Left colon (tissue), 2 donors: ENCODE measurements at places on chromosomes 13 and 19.

GRCh38 chr19:15871570-15871969 is 26.3 kb downstream of the CYP4F2 start:
- DNase-seq = peak; percentile 40

- DNase-seq = no peak
Observed at GRCh38 chr13:76239031-76239680, 603.0 kb downstream of the LMO7 start.

DNA sequence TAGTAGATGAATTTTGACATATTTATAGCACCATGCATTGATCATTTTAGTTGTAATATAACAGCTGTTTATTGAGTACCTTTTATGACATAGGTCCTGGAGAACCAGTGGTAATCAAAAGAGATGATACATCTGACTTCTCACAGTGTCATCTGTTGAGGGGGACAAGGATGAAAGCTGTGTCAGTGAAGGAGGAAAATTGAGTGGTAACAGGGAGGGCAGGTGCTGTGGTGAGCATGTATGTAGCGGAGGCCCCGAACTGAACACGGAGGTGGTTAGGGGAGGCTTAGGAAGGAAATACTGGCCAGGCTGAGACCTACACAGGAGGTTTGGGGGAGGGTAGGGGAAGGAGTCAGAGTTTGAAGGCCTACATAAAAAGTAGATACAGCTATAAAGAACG is 199.7 kb downstream of the GGACT start:
- DNase-seq = no peak

GRCh38 chr13:43058318-43058674 is 34.9 kb downstream of the DNAJC15 start:
- peak; percentile 51 for DNase-seq

DNA sequence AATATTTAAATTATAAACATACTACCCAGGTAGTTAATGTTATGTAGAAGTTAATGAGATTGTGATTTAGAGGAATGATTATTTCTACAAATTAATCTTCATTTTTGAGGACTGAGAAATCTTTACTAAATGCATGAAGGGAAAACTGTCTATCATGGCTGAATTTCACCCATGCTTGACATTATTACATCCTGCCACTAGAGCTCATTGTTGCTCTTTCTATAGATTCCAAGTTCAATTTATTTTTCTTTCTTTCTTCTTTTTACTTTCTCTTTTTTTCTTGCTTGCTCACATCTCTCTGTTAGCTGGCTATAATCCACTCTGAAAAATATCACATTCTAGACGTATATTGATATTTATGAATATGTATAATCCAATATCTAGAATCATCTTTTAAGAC is 505.0 kb upstream of the KLHL1 start:
- DNase-seq = no peak

GRCh38 chr19:13100031-13100588 is 2.5 kb downstream of the LYL1 start:
- no peak for DNase-seq

DNA sequence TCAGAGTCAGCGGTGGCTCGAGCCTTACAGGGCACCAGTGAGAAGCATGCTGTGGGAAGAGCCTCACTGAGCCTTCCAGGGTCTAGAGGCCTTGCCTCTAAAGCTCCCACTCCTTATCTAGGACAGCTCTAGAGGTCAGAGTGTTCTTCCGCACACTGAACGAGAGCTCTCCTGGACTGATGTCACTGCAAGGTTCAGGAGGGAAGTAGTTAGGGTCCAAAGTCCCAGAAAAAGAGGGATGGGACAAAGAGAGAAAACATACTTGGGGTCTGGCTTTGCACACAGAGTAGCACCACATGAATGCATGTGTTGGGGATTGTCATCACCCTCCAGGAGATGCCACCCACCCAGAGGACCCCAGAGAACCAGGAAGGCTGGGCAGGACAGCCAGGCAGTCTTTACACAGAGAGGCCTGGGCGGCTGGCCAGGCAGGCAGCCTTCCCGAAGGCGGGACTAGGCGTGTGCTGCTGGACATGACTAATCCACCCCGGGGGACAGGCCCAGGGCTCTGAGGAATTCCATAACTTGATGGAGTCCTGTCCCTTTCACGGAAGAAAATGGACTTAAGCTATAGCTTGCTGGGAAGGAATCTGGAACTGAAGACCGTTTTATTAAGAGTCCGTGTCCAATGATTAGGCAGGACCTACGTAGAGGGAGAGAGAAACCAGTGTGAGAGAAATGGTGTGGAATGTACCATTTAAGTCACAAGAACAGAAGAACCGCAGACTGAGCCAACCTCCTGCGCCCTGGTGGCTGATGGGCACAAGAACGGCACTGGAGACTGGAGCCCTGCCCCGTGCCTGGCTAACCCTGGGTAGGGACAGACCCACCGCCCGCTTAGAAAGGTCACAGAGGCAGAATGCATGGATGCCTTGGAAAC is 16.6 kb upstream of the EPHX3 start:
- peak; percentile 62 for DNase-seq

DNA sequence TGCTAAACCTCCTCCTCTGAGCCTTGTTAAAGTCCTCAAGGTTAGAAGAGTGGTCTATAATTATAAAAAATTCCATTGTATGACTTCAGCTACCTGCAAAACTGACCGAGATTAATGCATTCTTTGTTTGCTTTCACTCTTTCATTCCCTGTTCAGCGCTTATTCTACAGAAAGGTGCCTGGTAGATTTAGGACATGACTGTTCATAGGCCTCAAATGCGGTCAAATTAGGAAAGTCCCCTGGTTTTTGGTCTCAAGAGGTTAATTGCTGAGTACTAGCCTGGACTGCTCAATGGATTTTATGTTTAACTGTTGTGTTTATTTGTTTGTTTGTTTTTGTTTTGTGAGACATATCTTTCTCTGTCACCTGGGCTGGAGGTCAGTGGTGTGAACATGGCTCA is 35.4 kb downstream of the KL start:
- no peak for DNase-seq

DNA sequence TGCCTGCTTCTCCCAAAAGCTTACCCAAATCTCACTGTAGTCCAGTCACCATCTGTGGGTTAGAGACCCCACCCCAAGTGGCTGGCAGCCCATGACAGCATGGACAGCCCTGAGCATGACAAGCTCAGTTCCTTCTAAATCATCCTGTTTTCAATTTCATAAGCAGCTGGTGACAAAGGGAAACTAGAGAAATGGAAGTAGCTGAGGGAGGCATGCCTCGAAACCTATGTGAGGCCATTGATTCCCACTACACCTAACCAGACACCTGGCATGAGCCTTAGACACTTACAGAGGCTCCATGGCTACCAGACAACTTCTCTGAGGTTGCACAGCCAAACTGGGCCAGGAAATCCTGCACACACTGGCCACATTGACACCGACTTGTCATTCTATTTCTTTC is 56.2 kb downstream of the ABCC4 start:
- no peak for DNase-seq

DNA sequence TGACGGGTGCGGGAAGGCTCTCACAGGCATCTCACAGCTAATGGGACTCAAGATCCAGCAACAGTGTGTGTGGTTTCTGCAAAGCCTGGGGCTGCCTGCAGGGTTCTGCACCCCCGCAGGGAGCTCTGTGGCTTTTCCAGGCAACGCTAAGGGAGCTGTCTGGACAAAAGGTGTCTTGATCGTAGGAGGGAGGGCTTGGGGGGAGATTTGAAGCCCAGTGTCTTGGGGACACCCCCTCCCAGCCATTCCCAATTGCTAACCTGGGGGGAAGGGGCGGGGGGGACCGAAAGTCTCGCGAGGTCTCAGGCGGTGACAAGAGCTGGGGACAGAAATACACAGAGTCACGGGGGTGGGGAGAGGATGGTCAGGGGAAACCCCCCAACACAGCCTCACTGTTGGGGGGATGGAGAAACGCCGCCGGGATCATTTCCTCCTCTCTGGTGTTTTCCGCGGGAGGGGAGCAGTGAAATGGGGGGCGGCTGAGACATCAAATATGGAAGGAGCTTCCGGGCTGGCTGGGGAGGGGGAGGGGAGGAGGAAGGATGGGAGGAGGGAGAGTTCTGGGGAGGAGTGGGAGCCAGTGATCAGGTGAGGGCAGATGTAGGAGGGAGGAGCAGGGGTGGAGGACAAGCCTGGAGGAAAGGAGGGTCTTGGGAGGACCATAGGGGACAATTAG is 13.3 kb downstream of the KCNC3 start:
- no peak for DNase-seq

GRCh38 chr19:47151627-47152026 is 21.0 kb downstream of the SAE1 start:
- DNase-seq = no peak

DNA sequence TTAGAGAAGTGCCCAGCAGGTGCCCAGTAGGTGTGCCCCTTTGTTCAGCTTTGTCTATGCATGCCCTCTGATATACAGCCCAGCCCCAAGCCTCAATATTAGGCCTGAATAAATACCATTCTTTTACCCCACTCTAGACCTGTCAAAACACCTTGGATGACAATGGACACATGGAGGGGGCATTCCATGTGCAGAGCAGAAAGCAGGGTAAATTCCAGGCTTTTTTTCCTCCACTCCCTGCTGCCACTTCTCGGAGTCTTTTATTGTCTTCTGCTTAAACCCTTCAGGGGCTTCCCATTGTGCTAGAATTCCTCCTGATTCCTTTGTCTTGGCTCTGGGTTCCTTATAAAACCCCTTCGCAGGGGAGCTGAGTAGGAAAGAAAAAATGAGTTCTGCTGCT is 5.8 kb upstream of the FRY start:
- DNase-seq = no peak

- DNase-seq = no peak
Observed at GRCh38 chr13:99270518-99270917, 12.3 kb upstream of the GPR18 start.

DNA sequence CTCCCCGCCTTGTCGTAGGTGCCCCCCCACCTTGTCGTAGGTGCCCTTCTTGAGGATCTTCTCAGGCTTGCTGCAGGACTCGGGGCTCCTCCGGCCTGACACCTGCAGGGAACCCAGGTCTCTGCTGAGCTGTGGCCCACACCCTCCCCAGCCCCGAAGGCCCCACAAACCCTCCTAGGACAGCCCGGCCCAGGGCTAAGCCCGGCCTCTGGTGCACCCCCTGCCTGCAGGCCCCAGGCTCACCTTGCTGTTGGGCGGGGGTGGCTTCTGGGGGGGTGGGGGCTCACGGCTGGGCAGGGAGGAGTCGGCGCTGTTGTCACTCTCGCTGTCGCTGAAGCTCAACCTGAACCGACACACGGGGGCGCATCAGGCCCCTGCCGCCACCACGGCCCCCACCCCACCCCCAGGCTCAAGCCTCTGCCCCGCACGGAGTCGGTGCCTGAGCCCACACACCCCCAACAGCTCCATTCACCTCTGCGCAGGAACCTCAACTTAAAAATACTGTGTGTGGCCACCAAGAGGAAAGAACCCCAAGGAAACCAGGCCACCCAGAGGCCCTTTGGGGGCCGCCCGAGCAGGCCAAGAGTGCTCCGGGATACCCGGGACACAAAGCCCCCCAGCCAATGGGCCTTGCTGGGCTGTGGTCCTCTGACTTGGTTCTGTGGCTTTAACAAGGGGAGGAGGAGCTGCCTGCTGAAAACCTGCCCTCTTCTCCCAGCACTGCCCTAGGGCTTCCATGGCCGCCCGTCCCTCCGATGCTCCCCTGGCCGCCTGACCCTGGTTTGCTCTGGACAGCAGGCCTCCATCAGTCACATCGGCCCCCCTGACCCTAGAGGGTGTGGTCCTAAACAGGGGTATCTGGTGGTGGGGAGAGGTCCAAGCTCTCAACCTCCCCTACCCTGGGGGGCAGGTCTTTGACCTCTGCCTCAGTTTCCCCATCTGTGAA is 65.8 kb downstream of the MLLT1 start:
- DNase-seq = no peak

DNA sequence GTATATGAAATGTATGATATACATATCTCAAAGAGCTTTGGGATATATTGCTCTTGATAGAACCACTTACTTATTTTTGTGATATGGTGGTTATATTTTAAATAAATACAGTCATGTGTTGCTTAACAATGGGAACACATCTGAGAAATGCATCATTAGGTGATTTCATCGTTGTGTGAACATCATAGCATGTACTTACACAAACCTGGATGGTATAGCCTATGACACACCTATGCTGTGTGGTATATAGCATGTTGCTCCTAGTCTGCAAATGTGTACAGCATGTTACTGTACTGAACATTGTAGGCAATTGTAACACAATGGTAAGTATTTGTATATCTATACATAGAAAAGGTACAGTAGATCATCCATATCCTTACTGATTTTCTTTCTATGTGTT is 7.7 kb downstream of the RB1 start:
- DNase-seq = no peak

DNA sequence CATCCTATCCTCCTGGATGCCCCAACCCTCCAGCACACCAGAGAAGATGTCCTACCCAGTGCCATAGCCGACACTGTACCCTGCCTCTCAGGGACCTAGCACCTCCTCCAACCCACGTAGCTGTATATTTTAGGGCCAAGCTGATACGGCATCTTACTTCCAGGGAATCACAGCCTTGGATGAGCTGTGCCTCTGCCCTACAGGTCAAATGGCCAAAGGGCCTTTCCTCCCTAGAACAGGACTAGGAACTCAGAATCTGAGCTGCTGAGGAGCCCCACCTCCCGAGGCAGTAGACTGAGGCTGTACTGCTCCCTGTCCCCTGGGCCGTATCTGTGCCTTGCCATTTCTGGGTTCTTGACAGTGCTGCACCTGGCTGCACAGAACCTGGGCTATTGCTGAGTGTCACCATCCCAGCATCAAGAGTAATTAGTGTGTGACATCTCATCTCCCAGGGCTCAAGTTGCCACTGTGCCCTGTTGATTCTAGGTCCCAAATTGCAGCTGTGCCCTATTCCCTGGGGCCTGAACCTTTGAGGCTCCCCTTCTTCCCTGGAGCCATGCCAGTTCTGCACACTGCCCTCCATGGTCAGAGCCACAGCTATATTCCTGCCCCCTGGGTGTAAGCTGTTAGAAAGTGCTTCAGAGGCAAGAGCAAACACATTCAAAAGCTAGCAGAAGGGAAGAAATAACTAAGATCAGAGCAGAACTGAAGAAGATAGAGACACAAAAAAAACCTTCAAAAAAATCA is 41.0 kb downstream of the VWA8 start:
- DNase-seq = no peak

DNA sequence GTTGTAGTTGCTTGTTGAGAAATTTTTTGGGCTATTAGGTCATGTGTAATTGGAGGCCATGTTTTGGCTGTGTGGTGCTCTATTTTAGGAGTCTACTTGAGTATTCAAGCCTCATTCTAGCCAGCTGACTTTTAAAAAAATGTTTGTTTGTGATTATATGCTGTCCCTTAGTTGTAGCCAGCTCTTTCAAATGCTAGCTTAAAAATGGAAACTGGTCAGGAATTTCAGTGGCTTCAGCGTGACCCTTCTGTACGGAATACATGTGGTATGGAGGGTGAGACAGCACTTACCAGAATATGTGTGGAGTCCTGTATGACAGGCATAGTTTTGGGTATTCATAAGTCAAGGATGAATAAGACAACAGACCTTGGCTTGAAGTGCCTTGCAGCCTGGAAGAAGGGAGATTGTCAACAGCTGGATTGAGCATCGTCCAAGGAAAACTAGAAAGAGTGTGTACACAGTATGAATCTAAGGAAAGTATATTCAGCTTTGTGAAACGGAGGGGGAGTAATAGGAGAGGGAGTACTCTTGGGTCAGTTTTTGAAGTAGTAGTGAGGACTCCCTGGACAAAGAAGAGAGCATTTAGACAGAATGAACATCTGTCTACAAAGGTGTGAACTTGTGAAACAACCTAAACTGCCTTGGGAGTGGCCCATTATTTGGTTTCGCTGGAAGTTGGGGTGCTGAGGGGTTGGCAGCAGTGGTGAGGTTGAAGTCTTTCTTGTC is 20.0 kb upstream of the WTIP start:
- no peak for DNase-seq
